Dermis microvascular lymphatic vessel endothelial cell (primary cell): ENCODE measurements at places on chromosomes 5 and 9.

- peak; percentile 83 for DNase-seq
Measured at GRCh38 chr5:140327589-140327988, 18.8 kb downstream of the HBEGF start.

DNA sequence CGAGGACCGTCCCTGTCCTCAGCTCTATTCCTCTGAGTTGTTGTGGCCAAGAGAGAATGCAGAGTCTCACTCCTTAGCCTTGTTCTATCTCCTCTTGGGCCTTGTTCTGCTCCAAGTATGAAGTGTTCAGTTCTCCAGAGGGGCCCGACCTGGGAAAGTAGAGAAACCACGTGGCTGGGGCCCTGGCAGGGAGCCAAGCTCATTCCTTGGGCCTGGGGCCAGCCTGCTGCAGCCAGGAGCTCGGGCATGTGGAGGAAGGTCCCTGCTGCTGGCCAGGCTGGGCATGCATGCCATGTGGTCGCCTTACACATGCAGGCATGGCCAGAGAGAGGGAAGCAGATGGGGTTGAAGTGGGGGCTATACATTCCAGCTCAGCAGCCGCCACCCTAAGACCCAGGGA lies 60.7 kb downstream of the COL27A1 start:
- no peak for DNase-seq

GRCh38 chr5:145787507-145787906 lies 47.6 kb downstream of the PRELID2 start:
- no peak for DNase-seq

- DNase-seq = no peak
Measured at GRCh38 chr9:129379886-129380285, 201.8 kb upstream of the IER5L start.

DNA sequence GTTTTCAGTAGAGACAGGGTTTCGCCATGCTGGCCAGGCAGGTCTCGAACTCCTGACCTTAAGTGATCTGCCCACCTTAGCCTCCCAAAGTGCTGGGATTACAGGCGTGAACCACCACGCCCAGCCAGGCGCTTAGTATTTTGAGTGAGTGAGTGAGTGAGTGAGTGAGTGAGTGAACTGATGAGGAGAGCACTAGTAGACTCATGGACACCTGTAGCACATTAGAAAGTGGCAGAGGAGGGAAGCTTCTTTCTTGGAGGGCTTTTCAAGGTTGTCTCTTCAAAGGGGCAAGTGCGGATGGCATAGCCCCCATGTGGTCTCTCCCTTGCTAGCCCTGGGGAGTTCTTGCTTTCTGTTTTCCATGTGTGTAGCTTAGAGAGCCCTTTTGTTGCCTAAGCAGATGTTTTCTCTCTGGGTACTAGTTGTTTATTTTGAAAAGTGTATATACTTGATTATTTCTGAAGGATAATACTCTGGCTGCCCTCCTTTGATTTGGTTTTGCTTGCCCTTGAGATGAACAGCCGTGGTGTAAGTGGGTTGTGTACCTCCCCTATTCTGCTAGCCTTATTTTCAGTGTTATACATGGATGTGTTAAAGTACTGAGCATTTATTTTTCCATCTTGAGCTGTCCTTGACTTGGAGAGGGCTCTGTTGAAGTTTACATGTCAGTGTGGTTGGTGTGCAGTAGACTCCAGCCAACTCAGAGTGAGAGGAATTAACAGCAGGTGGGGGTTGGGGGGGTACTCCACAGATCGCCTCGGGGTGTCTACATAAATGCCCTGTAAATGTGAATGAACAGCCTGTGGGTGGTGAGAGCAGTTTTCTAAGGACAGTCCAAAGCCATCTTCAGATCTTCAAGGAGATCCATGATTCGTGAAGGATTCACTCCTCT lies 35.5 kb downstream of the PRRC2B start:
- no peak for DNase-seq

DNA sequence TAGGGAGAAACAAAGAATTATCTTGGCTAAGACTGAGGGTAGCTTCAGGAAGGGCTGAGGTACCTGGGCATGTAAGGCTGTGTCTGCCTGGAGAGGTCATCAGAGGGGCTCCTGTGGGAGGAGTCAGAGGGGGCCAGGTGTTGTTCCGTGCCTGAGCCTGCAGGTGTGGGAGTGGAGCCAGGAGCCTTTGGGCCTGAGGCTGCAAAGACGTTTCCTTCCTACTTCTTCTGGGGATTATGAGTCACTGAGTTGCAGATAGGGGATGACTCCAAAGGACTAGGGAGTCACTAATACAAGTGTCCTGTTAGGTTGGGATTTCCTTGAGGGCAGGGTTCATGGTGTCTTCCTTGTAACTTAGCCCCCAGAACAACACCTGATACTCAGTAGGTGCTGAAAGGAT lies 391.1 kb downstream of the ARHGEF28 start:
- DNase-seq = no peak

- DNase-seq = no peak
Measured at GRCh38 chr5:97149709-97150108, 7.3 kb upstream of the LIX1 start.

DNA sequence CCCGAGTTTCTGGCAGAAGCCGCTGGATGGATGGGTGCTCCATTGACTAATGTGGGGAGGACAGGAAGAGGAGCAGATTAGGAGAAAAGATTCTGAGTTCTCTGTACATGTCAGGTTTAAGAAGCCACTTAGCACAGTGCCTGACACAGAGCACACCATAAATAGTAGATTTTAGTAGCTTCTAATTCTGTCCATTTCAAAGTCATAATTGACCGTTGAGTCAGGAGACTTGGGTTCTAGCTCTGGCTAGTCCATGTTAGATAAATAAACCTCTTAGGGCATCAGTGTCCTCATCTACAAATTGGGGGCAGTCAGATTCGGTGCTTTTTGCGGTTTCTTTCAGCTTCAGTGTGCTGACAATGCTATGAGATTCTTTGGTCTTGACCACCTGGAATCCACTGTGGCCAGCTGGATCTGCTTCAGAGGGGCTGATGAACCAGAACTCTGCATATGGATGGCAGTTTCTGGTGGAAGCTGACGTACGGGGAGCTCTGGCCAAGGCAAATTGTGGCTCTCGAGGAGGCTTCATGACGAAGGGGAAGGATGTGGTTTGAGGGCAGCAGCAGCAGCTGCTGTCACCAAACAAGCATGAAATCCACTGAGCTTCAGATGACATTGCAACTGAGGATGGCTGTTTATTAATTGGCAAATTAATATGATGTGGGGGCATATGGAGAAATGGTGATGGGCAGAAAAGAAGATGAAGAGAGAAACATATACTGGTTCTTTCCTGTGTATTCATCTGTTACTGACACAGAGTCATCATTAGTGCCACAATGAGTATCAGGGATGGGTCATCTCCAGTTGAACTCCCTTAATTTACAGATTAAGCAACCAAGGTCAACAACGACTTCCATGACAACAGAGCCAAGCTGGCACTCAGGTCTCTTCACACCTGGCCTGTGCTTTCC lies 134.4 kb downstream of the AOPEP start:
- DNase-seq = no peak

DNA sequence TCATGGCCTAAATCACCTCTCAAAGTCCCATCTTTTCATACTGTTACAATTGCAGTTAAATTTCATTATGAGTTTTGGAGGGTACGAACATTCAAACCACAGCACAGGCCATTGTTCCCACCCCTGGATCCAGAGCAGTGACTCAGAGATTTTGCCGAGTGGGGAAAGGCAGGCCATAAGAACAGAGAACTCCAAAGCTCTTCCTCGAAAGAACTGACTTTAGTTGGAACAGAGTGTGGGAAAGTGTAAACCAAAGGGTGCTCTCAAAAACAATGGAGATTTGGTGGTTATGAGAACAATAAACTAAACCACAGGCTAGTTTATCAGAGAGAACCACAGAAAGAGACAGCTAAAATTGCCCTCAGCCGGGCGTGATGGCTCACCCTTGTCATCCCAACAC lies 19.4 kb upstream of the GRPEL2 start:
- no peak for DNase-seq

GRCh38 chr9:89465001-89465451 lies 32.9 kb downstream of the SEMA4D start:
- no peak for DNase-seq

DNA sequence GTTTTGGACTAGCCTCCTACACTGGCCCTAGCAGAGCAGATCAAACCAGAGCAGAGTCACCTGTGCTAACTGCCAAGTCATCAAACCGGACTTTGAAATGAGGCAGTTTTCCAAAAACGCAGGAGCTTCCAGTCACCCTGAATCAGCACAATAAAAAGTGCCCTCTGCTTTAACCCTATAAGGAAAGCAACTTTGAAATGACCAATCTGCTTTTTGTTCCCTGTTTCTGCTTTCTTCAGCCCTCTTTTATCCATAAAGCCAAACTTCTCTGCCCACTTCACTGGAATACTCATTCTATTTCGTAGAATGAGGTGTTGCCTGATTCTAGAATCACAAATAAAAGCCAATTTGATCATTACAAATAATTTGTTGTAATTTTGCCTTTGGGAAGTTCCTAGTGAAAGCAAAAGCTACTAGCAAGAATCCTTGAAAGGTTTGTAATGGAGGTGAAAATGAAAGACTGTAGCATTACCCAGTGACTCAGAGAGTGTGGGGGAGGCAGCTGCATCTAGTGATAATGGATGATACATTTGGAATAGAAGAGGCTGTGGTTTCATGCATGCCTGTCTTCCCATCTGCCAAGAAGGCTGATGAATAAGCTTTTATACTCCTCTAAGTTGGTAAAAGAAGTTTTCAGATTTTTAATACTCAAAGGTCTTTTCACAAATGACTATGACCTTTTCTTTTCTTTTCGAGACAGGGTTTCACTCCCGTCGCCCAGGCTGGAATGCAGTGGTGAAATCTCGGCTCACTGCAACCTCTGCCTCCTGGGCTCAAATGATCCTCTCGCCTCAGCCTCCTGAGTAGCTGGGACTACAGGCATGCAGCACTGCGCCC lies 14.9 kb downstream of the SPAAR start:
- DNase-seq = peak; percentile 48

- no peak for DNase-seq
Measured at GRCh38 chr5:133969654-133970324, 1.4 kb upstream of the C5orf15 start.

- DNase-seq = no peak
Measured at GRCh38 chr9:89488131-89488530, 9.8 kb downstream of the SEMA4D start.

DNA sequence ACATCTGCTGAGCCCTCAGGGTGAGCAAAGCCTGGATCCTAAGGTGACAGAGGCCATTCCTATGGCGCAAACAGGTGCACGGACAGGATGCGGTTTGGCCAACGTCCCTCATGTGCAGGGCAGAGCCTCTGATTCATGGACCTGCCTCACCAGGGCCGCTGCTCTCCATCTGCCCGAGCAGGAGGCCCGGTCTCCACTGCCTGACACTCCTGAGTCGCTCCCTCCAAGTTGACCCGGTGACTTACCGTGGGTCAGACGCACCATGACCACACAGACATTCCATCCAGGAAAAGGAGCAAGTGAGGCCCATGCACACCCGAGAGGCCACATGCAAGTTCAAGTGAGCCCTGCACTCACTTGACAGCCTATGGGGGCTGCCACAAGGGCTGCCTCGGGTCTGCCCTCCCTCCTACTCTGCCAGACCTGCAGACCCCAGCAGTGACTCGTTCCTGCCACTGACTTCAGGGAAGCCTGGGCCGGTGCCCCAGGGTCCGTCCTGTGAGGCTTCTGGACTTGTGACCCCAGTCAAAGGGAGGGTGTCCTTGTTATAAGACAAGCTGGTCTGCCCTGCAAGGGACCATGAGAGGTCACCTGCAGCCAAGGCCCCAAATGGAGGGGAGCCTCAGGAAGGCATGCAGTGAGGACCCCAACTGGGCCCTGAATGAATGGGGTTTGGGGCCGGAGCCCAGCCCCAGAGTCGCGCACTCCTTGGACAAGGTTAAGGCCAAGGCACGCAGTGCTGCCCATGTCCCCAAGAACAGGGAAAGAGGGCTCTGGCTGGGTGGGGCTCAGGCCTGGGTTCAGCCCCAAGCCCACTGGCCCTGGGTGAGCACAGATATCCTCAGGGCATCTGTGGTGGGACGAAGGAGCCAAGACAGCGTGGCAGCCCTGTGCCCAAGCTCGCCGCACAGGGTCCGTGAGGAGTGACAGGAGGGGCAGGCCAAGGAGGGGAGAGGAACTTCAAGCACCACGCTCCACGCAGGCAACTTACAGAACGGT lies 10.1 kb downstream of the BRD3OS start:
- no peak for DNase-seq

- DNase-seq = no peak
Measured at GRCh38 chr5:80784451-80784850, 129.7 kb upstream of the DHFR start.

- DNase-seq = no peak
Measured at GRCh38 chr9:35726931-35727330, 5.1 kb downstream of the TLN1 start.

DNA sequence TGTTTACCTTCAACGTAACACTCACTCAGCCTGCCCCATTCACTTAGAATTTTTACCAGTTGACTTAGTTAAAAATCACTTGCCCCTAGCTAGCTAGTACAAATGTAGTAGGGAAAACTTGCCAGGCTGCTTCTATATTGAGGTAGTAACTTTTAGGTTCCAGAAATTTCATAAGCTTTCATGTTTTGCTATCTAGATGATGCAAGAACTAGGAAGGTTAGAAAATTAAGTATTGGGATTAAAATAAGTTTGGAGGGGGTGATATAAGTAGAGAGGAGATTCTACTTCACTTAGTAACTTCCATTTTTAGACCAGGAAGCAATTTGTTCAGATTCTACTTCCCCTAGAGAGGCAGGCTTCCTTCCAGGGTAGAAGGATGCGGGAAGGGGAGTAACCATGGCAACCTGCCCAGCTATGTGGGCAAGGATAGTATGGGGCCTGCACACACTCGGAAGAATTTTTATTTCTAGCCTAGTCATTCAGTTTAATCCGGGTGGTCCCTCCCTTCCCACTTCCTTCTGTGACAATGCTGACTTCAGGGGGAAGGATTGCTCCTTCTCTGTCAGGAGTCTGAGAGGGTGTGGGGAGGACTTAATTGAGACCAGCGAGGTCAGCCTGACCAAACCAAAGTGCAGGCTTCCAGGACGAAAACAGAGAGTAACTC lies 4.2 kb downstream of the DAB2 start:
- DNase-seq = no peak

DNA sequence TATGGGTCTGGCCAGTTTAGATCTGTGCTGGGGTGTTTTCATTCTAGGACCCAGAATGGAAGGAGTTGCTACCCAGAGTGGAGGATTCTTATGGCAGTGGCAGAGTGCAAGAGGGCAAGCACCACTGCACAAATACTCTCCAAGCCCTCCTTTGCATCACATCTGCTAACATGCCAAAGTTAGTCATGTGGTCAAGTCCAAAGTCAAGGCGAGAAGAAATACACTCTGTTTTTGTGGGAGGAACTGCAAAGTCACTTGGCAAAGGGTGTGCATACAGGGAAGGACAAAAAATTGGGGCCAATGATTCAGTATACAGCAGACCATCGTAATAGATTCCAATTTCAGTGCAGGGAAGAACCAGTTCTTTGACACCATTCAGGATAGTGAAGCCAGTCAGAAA lies 43.9 kb upstream of the HMGCS1 start:
- DNase-seq = no peak

DNA sequence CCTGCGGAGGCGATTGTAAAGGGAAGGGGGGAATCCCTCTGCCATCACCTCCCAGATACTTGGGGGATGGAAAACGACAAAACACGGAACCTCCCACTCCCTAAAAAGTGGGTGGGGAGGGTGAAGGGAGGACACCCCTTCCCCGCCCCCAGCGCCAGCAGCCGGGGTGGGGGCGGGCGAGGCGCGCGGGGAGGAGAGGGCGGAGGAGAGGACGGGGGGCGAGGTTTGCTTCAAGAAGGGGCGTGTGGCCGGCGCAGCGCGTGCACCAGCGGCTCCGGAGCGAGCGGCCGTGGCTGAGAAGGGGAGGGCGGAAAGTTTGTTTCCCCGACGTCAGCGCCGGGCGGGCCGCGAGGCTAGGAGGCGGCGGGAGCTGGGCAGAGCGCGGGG lies at the start of gene PRRX2:
Gene PRRX2 (plus strand): TSS at position 259 of the 387 bp plus-strand sequence. CDS start 221 bp downstream, outside the sequence.
- no peak for DNase-seq

- DNase-seq = no peak
Measured at GRCh38 chr5:160359816-160360215, 10.6 kb downstream of the C1QTNF2 start.
